ENCODE measurements at places on chromosomes 2 and 18. TPM values are rescaled to one million over a fixed set of nuclear protein-coding genes. Genes with fewer than 3 reads are reported as not detected.

- DNase-seq = peak; percentile 10
These were observed 95.2 kb downstream of the POLE4 start for GRCh38 chr2:75053484-75054112.

DNA sequence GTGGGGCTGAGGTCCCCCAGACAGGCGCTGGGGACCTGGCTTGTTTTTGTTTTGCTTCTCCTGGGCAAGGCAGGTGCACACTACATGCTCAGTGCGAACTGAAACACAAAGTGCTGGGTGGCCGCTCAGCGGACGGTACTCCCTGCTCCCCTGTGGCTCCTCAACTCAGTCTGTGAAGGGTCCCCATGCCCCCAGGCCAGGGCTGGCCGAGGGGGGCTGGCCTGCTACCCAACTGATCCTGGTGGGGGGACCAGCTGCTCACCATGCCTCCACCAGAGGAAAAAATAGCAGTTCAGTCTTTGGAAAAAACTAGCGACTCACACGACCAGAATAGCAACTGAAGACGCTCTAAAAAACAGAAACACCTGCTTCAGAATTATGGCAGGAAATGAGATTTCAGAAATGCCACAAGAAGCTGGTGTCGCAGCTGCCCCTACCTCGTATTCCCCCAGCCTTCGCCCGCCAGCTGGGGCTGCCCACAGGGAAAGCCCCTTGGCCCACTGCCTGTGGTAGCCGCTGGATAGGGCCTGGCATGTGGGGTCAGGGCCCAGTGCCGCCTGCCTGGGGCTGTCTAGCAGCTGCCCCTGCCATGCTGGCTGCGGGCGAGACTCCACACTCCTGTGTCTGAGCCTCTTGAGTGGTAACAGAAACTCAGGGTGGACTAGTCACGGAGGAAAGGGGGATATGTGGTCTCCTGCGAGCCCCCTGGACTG lies 43.7 kb downstream of the MEX3C start:
- no peak for DNase-seq

GRCh38 chr2:77087987-77088414 lies 434.2 kb downstream of the LRRTM4 start:
- no peak for DNase-seq

- peak; percentile 91 for DNase-seq
These were observed 26.5 kb downstream of the CRACDL start for GRCh38 chr2:98909317-98910211.

GRCh38 chr2:8573234-8573941 lies 108.5 kb upstream of the ID2 start:
- no peak for DNase-seq

DNA sequence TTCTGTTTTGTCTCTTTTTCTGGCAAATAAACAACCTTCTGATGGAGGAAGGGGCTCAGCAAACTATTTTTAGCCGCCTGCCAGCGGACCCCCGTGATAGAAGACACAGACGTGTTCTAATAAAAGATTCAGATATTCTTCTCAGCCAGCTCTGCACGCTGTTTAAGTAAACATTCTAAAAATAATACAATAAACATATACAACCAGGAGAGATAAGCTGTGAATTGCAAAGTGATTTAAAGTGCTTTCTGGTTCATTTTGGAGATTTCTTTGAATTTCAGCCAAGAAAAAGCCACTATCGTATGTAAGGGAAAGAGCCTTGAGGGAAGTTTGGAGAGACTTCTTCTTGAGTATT lies 201.3 kb downstream of the EPHA4 start:
- DNase-seq = no peak

- peak; percentile 44 for DNase-seq
These were observed 70.6 kb upstream of the ITGB6 start for GRCh38 chr2:160270571-160271113.

DNA sequence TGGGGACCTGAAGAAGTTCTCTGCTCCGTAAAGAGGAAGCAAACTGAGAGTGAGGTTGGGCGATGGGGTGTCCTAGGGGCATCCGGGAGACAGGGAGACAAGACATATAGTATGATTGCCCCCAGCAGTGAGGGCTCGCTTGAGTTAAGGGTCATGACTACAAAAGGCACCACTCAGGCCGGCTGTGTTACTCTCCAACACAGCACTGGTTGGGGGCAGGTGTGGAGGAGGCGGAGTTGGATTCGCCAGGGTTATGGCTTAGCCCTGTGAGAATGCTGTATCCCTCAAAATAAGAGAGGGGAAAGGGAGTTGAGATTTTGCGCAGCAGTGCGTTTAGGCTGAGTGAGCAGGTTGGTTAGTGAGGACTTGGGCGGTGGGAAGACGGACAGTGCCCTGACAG lies 12.0 kb downstream of the DYSF start:
- DNase-seq = no peak

- no peak for DNase-seq
These were observed 462.1 kb downstream of the ERBB4 start for GRCh38 chr2:212076456-212076855.

DNA sequence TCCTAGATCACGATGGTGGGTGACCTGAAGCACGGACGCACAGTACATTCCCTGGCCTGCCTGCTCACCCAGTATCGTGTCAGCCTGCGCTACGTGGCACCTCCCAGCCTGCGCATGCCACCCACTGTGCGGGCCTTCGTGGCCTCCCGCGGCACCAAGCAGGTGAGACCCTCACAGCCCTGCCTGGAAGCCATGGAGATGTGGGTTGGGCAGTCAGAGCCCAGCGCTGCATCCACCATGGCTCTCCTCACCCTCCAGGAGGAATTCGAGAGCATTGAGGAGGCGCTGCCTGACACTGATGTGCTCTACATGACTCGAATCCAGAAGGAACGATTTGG lies 20.3 kb downstream of the SLC30A3 start:
- DNase-seq = no peak

- no peak for DNase-seq
These were observed 46.6 kb downstream of the USP40 start for GRCh38 chr2:233519787-233520611.

DNA sequence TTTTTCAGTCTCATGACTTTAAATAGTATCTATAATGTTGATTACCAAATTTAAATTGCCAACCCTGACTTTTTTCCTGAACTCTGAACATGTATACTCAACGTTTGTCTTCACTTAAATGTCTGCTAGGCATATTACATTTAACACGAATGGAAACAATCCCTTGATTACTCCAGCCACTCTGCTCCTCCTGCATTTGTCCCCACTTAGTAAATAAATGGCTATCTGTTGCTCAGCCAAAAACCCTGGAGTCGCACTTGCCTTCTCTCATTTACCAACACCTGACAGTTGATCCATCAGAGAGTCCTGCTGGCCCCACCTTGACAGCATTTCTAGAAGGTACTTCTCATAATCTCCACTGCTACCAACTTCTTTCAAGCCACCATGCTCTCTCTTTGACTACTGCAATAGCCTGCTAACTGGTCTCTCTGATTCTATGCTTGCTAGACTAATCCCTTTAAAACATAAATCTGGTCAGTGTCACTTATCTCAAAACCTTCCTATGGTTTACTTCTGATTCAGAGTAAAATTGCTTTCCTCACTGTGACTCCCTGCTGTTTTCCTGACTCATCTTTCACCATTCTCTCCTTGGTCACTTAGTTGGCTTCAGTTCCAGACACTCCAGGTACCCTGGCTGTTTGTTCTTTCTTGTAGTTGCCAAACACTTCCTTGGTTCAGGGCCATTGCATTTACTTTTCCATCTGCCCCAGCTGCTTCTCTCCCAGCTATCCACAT lies 31.9 kb downstream of the SPAG16 start:
- no peak for DNase-seq

GRCh38 chr2:122635686-122636085 lies 880.2 kb downstream of the TSN start:
- DNase-seq = no peak

DNA sequence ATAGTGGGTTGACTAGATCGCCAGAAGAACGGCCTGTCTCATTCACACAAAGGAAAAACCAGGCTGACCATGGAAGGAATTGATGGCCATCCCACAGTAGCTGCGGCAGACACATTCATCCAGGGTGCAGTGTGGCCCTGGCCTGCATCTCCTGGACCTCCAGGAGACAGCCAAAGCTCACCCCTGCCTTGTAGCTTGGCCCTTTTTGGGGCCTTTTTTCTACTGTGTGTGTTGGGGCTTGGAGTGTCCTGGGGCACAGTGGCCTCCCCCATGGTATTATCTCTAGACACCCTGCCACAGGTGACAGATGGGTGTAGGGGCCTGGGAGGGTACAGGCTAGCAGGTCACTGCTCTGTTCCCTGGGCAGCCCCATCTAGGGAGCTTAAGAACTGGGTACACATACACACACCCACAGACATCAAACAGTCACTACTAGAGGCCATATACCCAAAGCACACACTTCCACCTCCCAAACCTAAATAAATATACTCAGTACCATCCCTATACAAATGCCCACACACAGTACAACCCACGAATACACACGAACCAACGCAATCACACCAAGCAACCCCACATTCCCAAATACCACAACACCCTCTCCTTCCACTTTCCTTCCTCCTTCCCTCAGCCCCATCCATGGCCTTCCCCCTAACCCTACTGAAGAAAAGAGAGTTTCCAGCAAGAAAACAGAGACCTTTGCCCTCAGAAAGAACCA lies 8.6 kb downstream of the EN1 start:
- no peak for DNase-seq

GRCh38 chr2:16031848-16032159 lies 91.5 kb downstream of the MYCN start:
- no peak for DNase-seq

DNA sequence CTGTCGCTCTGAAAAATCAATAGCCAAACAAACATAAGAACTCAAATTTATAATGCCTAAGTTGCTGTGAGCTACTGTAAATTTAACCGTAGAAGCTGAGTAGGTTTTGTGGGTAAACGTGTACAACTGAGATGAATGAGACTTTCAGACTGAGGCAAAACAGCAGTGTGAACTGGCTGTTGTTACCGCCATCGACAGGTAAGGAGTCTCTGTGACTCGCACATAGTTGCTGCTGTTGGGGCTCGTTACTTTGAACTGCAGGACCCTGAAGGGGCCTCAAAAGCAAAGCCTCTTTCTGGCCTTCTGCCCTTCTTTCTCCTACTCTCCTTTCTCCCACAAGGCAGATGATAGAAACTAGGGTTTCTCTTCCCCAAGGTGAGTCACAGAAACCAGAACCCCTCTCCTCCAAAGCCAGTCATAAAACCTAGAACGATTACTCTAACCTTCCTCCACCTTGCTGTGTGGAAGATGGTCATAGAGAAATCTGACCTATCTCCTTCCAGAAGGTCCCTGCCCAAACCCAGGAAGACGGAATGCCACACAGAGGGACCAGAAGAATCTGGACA lies 101.2 kb downstream of the DLGAP1 start:
- no peak for DNase-seq

DNA sequence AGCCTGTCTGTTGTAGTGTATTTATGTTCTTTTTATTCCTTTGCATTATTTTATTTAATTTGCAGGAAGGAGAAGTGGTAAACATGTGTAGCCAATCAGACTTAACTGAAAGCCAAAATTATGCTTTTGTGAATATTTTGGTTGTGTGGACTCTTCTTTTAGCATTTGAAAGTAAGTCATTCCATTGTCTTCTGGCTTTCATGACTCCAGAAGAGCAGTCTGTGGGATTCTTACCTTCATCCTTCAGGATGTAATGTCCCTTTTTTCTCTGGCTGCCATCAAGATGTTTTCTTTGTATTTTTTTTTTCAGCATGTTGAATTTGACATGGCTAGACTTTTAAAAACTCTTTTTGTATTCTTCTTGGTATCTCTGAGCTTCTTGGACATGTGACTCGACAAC lies 895.2 kb upstream of the ZEB2 start:
- no peak for DNase-seq

GRCh38 chr18:48638896-48639771 lies 100.3 kb downstream of the CTIF start:
- no peak for DNase-seq

- peak; percentile 26 for DNase-seq
These were observed 71.5 kb downstream of the THADA start for GRCh38 chr2:43524177-43524965.

GRCh38 chr18:74498712-74499627 lies 2.8 kb downstream of the CNDP2 start:
- DNase-seq = no peak

- DNase-seq = no peak
These were observed 6.8 kb upstream of the PCARE start for GRCh38 chr2:29080886-29081743.

GRCh38 chr2:169047256-169048250 lies 16.4 kb upstream of the ABCB11 start:
- no peak for DNase-seq

DNA sequence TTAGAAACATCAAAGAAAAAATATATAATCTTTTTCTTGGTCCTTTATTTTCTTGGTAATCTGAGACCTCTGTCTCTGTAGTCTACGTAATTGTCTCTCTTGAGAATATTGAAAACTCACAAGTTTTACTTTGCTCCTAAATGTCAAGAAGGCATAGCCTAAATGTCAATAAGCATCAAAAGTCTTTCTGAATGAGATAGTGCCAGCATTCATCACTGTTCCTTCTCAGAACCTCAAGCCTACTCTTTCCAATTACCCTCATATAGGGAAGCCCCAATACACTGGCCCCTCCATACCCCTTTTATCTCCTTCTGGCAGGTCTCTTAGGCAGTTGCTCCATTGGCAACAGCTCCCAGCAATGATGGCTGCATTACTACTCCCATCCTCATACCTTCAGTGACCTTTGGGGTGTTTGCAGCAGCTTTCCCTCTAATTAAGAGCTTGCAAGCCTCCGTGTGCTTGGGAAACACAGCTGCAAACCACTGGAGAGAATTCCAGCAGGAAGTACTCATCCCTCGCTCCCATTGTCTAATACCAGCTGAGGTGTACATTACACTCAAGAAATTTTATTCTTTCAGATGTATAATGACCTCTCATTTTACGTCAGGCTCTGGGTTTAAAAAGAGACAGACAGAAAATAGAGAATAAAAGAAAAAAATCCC lies 95.8 kb downstream of the KYNU start:
- peak; percentile 29 for DNase-seq

DNA sequence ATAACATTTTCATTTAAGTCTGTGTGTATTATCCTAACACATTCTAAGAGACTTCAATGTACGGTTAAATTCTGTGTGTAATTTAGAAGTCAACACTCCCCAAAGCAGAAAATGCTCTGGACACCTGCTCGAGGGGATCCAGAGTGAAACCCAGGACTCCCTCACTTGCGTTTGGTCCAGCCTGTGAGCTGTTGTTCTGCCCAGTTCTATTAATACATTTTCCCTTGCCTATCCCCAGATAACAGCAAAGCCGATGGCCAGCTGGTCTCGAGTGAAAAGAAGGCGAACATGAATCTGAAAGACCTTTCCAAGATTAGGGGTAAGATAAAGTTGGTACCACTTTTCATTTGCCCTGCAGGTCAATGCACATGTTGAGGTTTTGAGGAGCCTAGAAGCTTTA lies 31.0 kb upstream of the SP100 start:
- DNase-seq = no peak

- DNase-seq = no peak
These were observed 148.7 kb downstream of the ESCO1 start for GRCh38 chr18:21451851-21452250.

The ASXL3 gene
- 1.7 TPM for total RNA-seq

The AQP12B gene
- not detected for total RNA-seq

The CYRIA gene
- total RNA-seq = 38.4 TPM

The PSMA8 gene
- not detected for total RNA-seq

The ABHD3 gene
- 10.0 TPM for total RNA-seq

The EHD3 gene
- total RNA-seq = 12.1 TPM

The RBMS1 gene
- 93.3 TPM for total RNA-seq

The AOX1 gene
- 0.23 TPM for total RNA-seq

The ANXA4 gene
- 70.8 TPM for total RNA-seq

The AMER3 gene
- total RNA-seq = not detected

The SLC4A3 gene
- 0.21 TPM for total RNA-seq

The IL1RL1 gene
- total RNA-seq = 44.0 TPM

The KLHL29 gene
- 10.6 TPM for total RNA-seq

The MOCOS gene
- 0.85 TPM for total RNA-seq
